ENCODE measurements at places on chromosomes 5 and 9. TPM values are rescaled to one million over a fixed set of nuclear protein-coding genes. Genes with fewer than 3 reads are reported as not detected.

DNA sequence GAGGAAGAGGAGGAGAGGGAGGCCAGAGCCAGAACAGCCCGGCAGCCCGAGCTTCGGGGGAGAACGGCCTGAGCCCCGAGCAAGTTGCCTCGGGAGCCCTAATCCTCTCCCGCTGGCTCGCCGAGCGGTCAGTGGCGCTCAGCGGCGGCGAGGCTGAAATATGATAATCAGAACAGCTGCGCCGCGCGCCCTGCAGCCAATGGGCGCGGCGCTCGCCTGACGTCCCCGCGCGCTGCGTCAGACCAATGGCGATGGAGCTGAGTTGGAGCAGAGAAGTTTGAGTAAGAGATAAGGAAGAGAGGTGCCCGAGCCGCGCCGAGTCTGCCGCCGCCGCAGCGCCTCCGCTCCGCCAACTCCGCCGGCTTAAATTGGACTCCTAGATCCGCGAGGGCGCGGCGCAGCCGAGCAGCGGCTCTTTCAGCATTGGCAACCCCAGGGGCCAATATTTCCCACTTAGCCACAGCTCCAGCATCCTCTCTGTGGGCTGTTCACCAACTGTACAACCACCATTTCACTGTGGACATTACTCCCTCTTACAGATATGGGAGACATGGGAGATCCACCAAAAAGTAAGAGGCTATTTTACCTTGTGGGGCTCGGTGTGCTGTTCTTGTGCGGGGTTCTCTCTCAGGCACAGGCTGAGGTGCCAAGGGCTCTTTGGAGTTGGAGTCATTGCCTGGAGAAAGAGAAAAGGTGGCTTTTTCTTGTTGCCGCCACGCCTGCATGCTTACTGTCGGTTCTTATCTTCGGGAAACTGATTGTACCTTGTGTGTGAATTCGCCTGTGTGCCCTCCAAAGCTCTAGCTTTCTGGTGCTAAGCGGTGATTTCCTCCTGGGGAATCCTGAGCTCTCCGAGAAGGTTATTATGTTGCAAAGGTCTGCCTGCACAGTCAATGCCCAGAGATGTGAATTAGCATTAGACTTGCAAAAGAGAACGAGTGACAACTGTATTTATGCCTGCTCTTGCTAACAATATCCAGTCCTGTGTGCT is at the start of gene ISL1:
ISL1 (plus strand) TSS at position 318 of the 991 bp plus-strand sequence; CDS start at position 542, 224 bp downstream.
- peak within 1 kb of the TSS; percentile 46 for H3K4me3 ChIP-seq
- H3K36me3 ChIP-seq, result no peaks in the 10 kb centered on the region
- H3K4me1 ChIP-seq, result peaks cover 18% of the 10 kb centered on the region
- peak within 1 kb of the TSS; percentile 40 for H3K27ac ChIP-seq
- DNase-seq, result peak; percentile 90

GRCh38 chr9:14314424-14314928 is 535 bp upstream of the NFIB start:
- peak overlapping the region; percentile 96 for H3K27ac ChIP-seq
- no peaks in the 10 kb centered on the region for H3K27me3 ChIP-seq
- H3K4me3 ChIP-seq, result peak overlapping the region; percentile 61
- peaks cover 55% of the 10 kb centered on the region for H3K4me1 ChIP-seq

- no peaks in the 10 kb centered on the region for H3K36me3 ChIP-seq
- no peaks in the 10 kb centered on the region for H3K4me1 ChIP-seq
- no peak for DNase-seq
- H3K27ac ChIP-seq, result no peak overlapping the region
These were observed 388.5 kb upstream of the PAPPA start for GRCh38 chr9:115765060-115765459.

DNA sequence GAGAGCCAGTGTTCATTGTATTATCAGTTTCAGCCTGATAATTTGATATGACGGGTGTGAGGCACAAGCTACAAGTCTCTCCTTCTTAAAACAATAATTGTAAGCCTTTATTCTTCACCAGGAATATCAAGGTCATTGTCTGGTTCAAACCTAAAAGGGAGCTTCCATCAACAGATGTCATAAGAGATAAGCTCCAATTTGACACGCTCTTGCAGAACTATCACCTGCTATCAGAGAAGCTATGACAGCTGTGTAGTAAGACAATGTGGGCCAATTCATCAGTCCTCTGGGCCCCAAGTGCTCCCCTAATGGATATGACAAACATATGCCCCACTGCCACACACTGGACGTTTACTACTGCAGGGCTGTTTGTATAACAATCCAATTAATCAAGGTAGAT is 1010.2 kb upstream of the DMAC1 start:
- H3K4me1 ChIP-seq, result no peaks in the 10 kb centered on the region
- no peaks in the 10 kb centered on the region for H3K27me3 ChIP-seq
- H3K27ac ChIP-seq, result no peak overlapping the region
- H3K4me3 ChIP-seq, result no peak overlapping the region
- H3K36me3 ChIP-seq, result no peaks in the 10 kb centered on the region
- DNase-seq, result no peak

DNA sequence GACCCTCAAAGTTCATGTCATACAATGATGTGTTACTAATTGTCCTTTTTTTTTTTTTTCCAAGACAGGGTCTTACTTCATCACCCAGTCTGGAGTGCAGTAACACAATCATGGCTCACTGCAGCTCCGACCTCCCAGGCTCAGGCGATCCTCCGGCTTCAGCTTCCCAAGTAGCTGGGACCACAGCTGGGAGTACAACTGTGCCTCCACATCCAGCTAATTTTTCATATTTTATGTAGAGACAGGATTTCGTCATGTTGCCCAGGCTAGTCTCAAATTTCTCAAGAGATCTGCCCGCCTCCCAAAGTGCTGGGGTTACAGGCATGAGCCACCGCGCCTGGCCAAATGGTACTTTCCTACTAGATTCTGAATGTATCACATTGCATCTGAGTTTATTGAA is 49.4 kb upstream of the EBF1 start:
- no peak overlapping the region for H3K27ac ChIP-seq
- H3K4me1 ChIP-seq, result no peaks in the 10 kb centered on the region
- DNase-seq, result no peak
- no peaks in the 10 kb centered on the region for H3K36me3 ChIP-seq
- no peaks in the 10 kb centered on the region for H3K27me3 ChIP-seq

DNA sequence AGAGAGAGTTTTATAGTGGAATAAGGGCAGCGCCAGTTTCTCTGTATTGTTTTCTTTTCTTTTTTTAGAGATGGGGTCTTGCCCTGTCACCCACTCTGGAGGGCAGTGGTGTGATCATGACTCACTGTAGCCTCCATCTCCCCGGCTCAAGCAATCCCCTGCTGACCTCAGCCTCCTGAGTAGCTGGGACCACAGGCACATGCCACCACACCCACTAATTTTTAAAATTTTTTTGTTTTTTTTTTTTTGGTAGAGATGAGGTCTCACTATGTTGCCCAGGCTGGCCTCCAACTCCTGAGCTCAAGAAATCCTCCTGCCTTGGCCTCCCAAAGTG is 119.0 kb downstream of the PIK3R1 start:
- no peak overlapping the region for H3K27ac ChIP-seq
- H3K4me3 ChIP-seq, result no peak overlapping the region
- peaks cover 41% of the 10 kb centered on the region for H3K4me1 ChIP-seq
- no peaks in the 10 kb centered on the region for H3K27me3 ChIP-seq
- no peaks in the 10 kb centered on the region for H3K36me3 ChIP-seq

- no peaks in the 10 kb centered on the region for H3K36me3 ChIP-seq
- no peaks in the 10 kb centered on the region for H3K4me1 ChIP-seq
- no peak overlapping the region for H3K27ac ChIP-seq
- H3K27me3 ChIP-seq, result no peaks in the 10 kb centered on the region
- DNase-seq, result no peak
- H3K4me3 ChIP-seq, result no peak overlapping the region
These were observed 15.4 kb downstream of the SLC25A46 start for GRCh38 chr5:110754181-110754580.

- no peaks in the 10 kb centered on the region for H3K4me1 ChIP-seq
- H3K27ac ChIP-seq, result no peak overlapping the region
- no peaks in the 10 kb centered on the region for H3K36me3 ChIP-seq
- H3K4me3 ChIP-seq, result no peak overlapping the region
- H3K27me3 ChIP-seq, result no peaks in the 10 kb centered on the region
These were observed 308.0 kb upstream of the NREP start for GRCh38 chr5:112064956-112065355.

DNA sequence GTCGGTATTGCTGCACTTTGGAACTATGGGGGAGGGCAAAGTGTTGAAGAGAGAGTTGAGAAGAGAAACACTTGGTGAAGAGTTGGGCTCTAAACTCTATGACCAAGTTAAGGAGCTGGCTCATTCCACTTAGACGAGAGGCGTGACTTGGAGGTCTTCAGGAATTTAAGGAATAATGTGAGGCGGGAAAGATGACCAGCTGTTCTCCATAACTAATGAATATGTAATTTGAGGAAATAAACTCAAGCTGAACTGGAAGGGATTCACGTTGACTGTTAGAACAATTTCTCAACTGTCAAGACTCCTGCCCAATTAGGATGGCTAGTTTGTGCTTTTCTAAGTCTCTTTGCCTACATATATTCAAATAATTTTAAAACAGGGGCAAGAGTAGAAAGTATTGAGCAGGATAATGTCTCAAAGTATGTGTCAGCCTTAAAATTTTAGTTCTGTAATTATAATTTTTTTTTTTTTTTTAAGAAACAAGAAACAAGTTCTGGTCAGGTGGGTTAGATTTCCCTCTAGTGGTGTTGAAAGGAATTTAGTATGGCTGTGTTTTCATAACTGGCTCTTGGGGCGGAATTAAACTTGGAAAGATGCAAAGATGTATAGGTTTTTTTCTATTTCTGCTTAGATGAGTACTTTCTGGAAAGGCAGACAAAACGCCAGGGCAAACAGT is 33.4 kb downstream of the TMEM252 start:
- no peaks in the 10 kb centered on the region for H3K36me3 ChIP-seq
- H3K27me3 ChIP-seq, result no peaks in the 10 kb centered on the region
- H3K27ac ChIP-seq, result no peak overlapping the region
- no peak overlapping the region for H3K4me3 ChIP-seq

DNA sequence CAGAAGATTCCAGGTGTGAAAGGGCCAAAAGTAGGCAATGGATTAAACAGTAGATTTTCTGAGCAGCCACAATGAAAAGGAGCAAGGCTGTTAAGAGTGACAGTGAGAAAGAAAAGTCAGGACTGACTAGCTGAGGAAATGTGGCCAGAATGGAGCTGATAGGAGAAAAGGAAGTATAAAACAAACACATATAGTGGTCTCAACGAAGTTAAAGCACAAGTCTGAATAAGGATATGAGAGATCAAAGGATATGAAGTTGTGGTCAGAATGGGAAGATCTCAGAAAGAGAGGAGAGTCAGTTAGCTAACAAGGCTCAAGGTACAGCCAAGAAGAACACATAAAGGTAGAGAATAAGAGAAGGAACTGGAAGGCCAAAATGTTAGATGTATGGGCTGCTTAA is 39.9 kb downstream of the FNIP1 start:
- no peak overlapping the region for H3K4me3 ChIP-seq
- H3K27ac ChIP-seq, result no peak overlapping the region
- DNase-seq, result peak; percentile 45
- H3K27me3 ChIP-seq, result no peaks in the 10 kb centered on the region
- H3K4me1 ChIP-seq, result peaks cover 4% of the 10 kb centered on the region

- H3K4me3 ChIP-seq, result no peak overlapping the region
- H3K4me1 ChIP-seq, result no peaks in the 10 kb centered on the region
- H3K36me3 ChIP-seq, result no peaks in the 10 kb centered on the region
- H3K27ac ChIP-seq, result no peak overlapping the region
- no peak for DNase-seq
These were observed 419.3 kb upstream of the MEF2C start for GRCh38 chr5:89302102-89302891.

DNA sequence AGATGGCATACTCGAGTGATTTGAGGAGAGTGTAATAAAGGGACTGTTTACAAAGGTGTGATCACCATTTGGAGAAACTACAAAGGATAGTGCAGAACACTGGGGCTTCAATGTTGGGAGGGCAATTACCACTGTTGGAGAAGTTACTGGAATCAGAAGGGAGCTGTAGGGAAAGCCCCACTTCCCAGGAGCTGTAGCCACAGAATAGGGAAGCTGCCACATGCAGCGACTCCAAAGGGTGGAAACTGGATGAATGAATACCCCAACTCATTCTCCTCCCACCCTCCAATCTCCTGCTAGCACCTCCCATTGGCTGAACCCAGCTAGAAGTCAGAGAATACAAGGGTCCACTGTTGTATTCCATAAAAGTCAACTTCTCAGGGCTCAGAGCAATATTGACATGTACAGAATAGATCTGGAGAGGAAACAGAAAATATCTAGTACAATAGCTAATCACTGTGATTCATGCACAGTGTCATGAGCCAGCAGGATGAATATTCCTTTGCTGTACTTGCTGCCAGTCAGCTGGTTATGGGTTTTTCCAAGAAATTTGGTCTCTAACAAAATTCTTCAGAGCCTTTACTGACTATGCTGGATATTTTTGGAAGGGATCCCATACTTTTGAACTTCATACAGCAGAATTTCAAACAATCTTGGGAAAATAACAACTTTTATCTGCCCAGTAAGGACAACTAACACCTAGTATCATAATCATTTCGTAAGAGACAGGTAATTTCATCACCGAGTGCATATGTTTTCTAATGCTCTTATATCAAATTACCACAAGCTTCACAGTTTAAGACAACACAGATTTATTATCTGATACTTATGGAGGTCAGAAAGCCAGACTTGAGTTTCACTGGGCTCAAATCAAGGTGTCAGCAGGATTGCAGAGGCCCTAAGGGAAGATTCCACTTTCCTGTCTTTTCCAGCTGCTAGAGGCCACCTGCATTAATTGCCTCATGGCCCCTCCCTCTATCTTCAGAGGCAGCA is 39.6 kb downstream of the PDCD1LG2 start:
- H3K36me3 ChIP-seq, result no peaks in the 10 kb centered on the region
- peaks cover 39% of the 10 kb centered on the region for H3K4me1 ChIP-seq
- H3K27ac ChIP-seq, result peak overlapping the region; percentile 42
- peak; percentile 76 for DNase-seq
- H3K4me3 ChIP-seq, result no peak overlapping the region

- H3K27me3 ChIP-seq, result no peaks in the 10 kb centered on the region
- H3K4me3 ChIP-seq, result no peak overlapping the region
- H3K4me1 ChIP-seq, result no peaks in the 10 kb centered on the region
- H3K36me3 ChIP-seq, result no peaks in the 10 kb centered on the region
These were observed 168.4 kb downstream of the TTLL11 start for GRCh38 chr9:121924700-121925099.

GRCh38 chr9:127451858-127452656 is 747 bp downstream of the LRSAM1 start:
- H3K27ac ChIP-seq, result peak overlapping the region; percentile 65
- peaks cover 16% of the 10 kb centered on the region for H3K36me3 ChIP-seq
- DNase-seq, result peak; percentile 65
- peak overlapping the region; percentile 60 for H3K4me3 ChIP-seq
- H3K4me1 ChIP-seq, result peaks cover 19% of the 10 kb centered on the region

The FBLL1 gene
- total RNA-seq, result 0.44 TPM

The PAPPA gene
- 0.13 TPM for total RNA-seq

The PTRH1 gene
- 19.6 TPM for total RNA-seq

The KIAA0825 gene
- 1.3 TPM for total RNA-seq

The ASPN gene
- not detected for total RNA-seq

The CCNH gene
- 54.1 TPM for total RNA-seq

The NDUFS4 gene
- 76.2 TPM for total RNA-seq

The SAPCD2 gene
- 27.8 TPM for total RNA-seq
